ENCODE measurements at places on chromosomes 6 and 20.

DNA sequence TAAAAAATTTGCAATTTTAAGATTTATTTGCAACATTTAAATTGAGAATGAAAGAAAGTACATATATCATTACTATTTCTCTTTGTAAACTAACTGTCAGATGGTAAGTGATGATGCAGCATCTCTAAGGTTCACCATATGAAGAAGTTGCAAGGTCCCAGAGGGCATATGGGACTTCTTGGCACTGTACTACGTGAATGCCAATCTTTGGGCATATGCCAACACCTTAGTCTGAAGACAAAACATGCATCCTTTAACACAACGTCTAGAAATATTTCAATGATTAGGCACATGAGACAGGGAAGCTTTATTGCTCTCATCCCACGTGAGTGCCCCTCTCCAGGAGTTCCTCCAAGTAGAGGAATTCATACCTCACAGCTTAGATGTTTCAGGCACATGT, 66.8 kb downstream of the CDK19 start:
- no peak for DNase-seq

- DNase-seq = peak; percentile 78
These were observed 37.1 kb downstream of the PIGU start for GRCh38 chr20:34639755-34640222.

DNA sequence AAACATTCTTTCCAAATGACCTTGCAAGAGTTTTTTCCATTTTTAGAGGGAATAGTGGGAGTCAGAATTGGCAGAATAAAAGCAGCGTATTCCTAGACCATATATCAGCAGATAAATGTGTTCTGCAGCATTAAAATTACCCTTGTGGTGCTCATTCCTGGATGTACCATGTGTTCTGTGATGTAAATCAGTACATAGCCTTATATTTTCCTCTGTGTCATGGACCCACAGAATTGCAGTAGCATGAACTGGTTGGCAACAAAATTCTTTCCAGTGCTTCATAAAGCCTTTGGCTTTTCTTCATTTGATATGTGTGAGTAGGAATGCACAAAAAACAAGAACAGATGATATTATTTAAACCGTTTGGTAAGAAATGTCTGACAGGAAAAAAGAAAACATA, 32.5 kb downstream of the ANKEF1 start:
- DNase-seq = no peak

DNA sequence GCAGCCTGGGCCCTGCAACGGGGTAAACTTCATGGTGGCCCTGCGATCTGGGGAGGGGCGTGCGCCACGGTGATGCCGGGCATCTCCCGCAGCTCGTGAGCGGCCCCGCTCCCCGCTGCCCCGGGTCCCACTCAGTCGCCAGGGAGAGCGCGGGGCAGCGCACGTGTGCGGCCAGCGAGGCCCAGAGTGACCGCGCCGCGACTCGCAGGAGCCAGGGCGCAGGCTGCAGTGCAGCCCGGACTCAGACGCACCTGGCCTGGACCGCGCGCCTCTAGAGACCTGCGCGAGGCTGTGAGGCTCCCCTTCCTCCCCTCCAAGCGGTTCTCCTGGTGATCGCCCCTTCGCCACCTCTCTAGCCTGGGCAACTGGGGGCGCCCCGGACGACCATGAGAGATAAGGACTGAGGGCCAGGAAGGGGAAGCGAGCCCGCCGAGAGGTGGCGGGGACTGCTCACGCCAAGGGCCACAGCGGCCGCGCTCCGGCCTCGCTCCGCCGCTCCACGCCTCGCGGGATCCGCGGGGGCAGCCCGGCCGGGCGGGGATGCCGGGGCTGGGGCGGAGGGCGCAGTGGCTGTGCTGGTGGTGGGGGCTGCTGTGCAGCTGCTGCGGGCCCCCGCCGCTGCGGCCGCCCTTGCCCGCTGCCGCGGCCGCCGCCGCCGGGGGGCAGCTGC, 652 bp downstream of the BMP6 start:
- DNase-seq = no peak

DNA sequence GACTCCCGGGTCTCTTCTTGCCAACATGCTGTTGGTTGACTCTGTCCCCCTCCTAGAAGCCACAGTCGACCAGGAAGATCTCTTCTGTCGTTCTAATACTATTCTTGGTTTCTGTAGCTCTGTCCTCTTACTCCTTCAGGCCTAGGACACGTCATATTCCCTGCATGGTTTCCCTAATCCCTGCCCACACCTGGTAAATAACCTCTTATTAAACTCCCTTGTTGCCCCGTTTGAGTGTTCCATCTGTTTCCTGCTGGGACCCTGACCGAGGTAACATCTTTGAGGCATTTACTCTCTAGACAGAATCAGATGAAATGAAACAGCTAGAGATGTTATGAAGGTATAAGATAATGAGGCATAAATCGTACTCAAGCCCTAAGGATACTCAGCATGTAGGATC, 68.1 kb downstream of the PLCB4 start:
- no peak for DNase-seq

DNA sequence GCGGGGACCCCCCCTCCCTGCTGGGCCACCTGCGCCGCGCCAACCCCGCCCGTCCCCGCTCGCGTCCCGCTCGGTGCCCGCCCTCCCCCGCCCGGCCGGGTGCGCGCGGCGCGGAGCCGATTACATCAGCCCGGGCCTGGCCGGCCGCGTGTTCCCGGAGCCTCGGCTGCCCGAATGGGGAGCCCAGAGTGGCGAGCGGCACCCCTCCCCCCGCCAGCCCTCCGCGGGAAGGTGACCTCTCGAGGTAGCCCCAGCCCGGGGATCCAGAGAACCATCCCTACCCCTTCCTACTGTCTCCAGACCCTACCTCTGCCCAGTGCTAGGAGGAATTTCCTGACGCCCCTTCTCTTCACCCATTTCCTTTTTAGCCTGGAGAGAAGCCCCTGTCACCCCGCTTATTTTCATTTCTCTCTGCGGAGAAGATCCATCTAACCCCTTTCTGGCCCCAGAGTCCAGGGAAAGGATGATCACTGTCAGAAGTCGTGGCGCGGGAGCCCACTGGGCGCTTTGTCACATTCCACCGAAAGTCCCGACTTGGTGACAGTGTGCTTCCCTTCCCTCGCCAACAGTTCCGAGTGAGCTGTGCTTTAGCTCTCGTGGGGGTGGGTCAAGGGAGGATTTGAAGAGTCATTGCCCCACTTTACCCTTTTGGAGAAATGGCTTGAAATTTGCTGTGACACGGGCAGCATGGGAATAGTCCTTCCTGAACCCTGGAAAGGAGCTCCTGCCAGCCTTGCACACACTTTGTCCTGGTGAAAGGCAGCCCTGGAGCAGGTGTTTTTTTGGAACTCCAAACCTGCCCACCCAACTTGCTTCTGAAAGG, 2.1 kb downstream of the VEGFA start:
- no peak for DNase-seq

DNA sequence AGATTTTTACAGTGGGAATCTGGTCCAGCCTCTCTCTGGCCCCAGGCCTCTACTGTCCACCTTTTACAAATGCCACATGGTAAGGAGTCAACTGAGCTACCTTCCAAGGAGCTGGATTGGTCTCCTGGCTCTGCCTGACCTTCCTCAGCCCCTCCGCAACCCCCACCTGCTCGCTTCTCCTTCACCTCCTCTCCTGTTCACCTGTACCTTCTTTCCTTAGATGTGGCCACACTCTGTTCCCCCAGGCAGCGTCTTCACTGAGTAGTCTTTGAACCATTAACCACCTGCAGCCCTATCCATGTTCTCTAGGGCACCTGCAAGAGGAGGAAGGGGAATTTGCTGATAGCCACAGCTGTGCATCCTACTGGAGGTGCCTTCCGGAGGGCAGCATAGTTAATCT, 55.3 kb upstream of the DDR1 start:
- DNase-seq = no peak

DNA sequence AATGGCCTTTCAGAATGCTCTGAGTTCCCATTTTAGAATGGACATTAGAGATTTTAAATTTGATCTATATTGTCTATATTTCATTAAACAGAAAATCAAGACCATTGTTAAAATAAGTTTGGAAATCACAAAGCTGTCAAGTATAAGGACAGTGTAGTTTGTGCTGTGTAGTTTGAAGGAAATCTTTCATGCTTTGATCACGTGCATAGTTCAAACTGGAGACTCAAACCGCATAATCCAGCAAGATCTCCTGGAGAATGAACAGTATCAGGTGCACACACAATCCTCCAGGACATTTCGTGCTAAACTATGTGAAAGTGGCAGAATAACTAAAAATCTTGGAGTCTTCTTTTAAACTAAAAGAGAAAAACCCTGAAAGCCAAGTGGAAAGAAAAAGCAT, 60.8 kb upstream of the TBXT start:
- no peak for DNase-seq

DNA sequence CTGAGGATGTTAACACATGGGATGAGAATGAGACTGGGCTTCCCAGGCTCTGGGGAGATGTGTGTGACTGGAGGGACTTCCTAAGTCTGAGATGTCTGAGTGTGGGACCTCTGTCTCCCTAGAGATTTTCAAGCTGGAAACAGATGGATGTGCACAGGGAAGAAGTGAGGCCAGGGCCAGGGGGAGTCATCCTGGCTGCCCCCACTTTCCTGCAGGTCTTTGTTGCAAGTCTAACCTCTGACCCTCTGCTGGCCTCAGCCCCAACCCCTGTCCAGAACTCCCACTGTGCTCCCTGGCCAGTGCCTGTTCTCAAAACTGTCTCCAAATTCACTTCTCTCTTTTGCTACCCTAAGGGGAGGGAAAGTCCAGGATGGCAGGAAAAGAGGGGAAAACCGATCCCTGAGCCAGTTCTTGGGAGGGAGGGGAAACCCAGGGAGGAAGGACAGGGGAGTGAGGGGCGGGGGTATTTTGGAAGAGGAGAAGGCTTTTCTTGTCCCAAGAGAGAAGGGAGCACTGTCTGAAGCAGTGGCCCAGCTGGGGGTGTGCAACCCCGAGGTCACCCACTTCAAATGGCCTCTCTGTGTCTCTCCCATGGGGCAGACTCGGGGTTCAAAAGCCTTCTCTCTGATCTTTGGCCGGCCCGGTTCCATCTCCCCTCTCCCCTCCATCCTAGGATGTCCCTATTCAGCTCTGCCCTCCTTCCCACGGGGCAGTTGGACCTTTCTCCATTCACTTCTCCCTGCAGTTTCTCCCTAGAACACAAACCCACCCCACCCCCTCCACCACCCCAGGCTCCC, 3.1 kb downstream of the PPP1R18 start:
- no peak for DNase-seq

DNA sequence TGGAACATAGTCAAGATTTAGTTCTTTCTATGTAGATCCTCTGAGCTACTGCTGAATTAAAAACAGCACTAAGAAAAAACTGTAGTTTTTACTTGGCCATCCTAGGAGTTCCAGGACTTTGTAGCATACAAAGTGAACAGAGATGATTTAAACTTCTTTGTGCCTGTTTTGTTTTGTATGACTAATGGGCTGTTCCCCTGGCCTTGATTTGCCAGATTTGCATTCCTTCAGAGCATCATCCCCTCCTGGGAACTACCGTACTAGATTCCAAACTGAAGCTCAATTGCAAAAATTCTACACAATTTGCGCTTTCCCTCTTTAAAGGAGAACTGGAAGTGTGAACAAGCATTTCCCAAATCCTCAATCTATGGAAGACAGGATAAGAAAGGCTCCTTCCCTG, 23.1 kb downstream of the ACOT13 start:
- no peak for DNase-seq

DNA sequence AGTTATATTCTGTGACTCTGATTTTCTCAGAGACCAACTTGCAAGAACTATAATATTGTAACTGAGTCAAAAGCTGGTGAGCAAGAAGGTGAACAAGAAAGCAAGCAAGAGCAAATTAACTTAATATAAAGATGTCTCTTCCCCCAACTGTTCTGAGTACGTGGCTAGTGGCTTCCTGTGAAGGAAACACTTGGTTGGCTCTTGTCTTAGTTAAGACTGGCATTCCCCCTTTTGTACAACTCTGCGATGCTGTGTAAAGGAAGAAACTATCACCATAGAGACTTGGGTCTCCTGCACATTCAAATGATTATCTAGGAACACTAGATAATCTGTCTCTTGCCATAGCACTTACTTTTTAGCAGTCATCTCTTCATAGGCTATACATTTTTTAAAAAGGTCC, 47.3 kb upstream of the TNFAIP3 start:
- DNase-seq = no peak

DNA sequence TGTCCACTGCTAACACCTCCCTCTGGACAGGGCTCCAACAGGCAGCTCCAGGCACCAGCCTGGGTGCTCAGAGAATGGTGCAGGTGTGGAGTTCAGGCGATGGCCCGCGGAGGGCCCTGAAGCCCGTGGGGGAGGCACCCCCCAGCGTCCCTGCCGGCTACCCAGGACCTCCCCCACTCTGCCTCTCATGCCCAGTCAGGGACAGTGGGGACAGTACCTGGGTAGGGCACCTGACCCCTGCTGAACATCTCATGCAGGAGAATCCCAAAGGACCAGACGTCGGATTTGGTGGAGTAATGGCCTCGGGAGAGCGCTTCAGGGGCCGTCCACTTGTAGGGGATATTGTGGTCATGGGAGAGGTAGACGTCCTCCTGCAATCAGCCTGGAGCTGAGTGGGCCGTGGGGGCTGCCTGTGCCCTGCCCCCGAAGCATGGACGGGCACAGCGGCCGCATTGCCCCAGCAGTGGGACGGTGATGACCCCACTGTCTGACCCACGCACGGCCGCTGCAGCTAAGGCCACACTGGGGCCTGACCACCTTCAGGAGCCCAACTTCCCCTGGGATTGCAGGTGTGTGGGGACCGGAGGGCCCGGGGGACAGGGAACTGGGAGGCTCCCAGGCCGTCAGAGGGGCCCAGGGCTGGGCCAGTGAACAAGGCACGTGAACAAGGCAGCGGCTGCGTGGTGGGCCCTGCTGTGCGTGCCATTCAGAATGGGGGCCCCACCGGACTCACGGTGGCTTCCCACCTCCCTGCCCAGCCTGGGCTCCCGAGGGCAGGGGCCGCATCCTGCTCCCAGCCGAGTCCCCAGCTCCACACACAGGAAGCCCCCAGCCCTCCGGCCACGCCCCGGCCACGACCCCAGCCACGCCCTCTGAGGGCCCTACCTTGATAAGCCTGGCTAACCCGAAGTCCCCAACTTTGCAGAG, 7.1 kb downstream of the PTK6 start:
- DNase-seq = no peak

DNA sequence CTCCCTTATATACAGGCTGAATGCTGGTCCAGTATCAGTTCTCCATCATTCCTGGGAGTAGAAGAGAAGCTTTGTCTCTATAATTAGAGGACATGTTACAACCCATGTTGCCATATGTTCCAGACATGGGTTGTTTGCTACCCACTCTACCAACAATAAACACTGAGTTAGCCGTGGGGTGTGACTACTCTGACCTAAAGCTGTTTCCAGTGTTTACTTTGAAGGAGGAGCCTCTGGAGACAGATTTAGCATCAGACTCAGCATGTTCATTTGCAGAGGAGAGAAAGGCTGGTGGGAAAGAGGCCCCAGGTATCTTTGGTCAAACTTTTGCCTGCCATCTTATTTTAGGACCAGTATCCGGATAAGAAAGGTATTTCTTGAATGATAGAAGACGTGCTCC, 157.9 kb upstream of the SNX9 start:
- DNase-seq = no peak

- DNase-seq = no peak
These were observed 505.8 kb upstream of the MARCKS start for GRCh38 chr6:113351173-113351834.

All from DMS79 (cell line).